ENCODE measurements at places on chromosomes 5 and 9.

DNA sequence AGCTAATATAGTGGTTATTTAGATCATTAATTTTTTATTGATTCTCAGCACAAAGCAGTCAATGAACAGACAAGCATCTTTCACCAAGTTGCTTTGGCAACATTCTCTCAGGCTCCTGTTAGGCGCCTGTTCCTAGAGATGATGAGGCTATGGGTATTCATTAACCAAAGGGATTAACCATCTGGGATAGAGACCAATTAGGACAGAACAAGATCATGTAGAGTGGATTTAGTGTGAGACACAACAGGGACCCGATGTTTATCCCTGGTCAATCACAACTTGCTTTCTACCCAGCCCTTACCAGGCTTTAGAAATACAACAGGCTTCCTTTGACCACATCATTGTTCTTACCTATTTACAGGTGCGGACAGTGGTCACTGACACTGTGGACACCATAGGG is 82.2 kb downstream of the PJA2 start:
- DNase-seq = no peak

DNA sequence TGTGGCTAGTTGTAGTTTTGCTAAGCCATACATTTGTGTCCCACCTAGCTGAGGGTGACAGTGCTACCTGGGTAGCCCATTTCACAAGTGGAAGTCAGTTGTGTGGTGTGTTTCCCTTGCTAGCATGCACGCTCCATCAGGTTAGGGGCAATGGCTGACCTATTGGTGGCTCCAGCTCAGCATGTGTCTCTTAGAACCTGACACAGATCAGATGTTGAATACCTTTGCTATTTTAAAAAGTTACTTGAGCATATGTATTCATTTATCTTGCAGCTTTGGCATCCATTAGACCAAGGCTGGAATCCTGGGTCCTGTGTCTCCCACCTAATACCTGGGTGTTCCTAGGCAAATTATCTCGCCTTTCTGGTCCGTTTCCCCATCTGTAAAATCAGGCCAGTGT is 44.8 kb downstream of the ZNF618 start:
- DNase-seq = no peak

GRCh38 chr5:157816682-157817386 is 42.1 kb downstream of the CLINT1 start:
- DNase-seq = no peak

DNA sequence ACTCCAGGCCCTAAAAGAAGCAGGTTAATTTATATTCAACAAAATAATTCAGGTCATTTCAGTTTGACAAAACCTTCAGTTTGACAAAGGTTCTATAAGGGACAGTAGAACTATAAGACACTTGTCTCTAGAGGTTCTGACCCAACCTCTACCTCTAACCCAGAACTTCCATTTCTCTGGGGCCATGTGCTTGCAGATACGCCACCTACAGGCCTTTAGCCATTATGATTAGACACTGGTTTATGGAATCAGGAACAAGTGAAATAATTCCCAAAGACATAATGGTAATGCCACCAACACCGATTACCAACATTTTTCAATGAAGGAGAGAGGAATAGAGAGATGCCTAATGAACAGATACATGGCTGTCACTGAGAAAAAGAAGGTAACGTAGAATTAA is 733.9 kb downstream of the PRELID2 start:
- no peak for DNase-seq

- DNase-seq = no peak
These were observed 41.2 kb upstream of the ABCA1 start for GRCh38 chr9:104969116-104969515.

GRCh38 chr9:132443951-132444607 is 34.1 kb downstream of the CFAP77 start:
- DNase-seq = no peak

DNA sequence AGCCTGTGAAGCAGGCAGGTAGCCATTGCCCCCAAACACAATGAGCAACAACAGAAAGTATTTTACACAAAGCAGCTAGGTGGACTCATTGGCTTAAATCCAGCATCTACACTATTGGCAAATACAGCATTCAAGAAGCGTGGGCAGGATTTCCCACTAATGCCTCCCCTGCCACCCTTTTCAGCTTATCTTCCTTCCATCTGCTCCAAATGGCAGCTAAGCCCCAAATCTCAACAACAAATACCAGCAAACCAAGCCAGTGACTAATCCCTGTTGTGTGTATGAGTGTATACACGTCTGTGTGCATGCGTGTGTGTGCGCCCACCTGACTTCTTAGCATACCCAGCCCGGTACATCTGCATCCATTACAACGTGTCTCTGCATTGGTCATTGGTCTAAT is 151.2 kb upstream of the WWC1 start:
- no peak for DNase-seq

All from activated naive CD4-positive, alpha-beta T cell treated with Interleukin-2 at 50 U/mL for 16 hours (primary cell).